ENCODE measurements at places on chromosomes 3 and 15.
A peak's percentile ranks its signal among the peaks of the same experiment; 100 is the strongest.

GRCh38 chr3:160707187-160707794 is 30.3 kb downstream of the ARL14 start:
- DNase-seq: no peak

DNA sequence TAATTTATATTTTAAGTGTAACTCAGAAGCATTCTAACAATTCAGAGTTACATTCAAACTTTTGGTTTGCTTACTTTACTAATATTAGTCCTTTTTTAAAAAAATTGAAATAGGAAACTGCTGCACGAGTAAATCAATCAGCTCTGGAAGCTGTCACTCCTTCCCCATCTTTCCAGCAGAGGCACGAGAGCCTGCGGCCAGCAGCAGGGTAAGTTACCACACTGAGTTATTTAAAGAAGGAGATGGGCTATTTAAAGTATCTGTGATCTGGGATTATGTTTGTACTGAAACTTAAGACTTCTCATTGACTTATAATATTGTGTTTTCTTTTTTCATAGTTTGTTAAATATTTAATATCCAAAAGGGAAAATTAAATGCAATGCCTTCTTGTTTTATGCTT is 29.3 kb downstream of the APPL1 start:
- no peak for DNase-seq

DNA sequence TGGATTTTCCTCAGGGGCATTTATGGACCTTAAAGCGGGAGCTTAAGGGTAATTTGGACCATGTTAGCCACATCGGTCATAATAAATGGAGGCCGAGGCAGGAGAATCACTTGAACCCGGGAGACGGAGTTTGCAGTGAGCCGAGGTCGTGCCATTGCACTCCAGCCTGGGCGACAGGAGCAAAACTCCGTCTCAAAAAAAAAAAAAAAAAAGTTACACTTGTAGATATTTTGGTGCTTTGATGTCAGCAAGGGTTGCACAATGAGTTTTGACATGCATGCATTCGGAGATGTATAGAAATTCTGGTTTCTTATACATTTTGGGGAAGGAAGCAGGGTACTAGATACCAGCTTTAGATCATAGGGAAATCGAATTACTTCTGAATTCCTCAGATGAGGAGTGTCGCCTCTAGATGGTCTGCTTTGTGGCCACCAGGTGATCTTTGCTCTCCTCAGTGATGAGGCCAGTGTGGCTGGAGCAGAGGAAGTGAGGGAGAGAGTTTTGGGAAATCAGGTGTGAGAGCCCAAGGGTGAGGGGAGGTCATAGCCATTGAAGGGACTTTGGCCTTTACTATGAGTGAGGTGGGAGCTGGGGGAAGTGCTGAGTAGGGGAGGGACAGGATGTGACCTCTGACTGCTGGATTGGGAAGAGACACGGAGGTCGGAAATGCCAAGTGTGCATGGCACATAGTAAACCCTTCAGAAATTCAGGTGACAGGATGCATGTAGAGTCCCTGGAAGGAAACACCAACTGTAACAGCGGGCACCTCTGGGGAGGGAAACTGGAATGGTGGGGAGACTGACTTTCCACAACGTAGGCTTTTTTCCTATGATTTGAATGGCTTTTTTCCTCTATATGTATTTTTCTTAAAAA is 8.4 kb upstream of the RBSN start:
- no peak for DNase-seq

DNA sequence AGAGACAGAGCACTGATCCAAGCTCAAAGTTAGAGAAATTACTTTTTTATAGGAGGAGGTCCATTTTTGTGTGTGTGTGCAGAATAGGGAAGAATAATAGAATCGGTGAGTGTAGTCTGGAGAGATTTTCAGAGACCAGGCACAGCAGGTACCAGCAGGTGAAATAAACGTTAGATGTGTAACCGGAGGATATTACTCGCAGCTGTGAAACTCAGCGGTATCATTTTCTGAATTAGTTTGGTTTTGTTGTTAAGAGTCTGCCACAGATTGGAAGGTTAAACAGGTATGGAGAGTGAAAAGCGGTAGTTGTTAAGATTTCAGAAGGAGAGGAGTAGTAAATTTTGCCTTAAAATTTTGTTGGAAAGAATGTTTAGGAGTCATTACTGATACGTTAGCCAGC is 69.9 kb downstream of the RGMA start:
- no peak for DNase-seq

- DNase-seq: no peak
Observed at GRCh38 chr3:97417-98258, 98.9 kb upstream of the CHL1 start.

GRCh38 chr3:112500621-112501020 is 1.3 kb upstream of the BTLA start:
- DNase-seq: no peak

DNA sequence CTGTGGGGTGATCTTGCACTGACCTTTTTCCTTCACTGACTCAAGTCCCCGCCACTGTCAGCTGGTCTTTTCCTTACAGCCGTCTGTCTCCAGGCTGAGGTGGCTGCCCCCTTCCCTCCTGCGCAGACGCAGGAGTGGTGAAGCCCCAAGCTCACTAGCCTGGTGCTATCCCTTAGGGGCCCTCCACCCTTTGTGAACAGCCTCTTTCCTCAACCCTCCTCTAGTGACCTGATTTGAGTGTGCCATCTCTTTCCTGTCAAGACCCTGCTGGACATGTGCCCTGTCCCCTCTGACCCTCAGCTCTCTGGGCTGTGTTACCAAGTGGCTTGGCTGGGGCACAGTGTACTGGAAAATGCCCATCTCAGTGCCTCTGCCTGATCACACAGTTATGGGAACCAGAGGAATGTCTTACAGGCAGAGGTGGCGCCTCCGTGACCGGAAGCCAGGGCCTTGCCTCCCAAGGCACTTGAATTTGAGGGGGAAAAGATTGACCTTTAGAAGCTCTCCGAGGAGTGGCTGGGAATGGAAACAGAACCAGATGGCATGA is 8.7 kb downstream of the KBTBD13 start:
- no peak for DNase-seq

DNA sequence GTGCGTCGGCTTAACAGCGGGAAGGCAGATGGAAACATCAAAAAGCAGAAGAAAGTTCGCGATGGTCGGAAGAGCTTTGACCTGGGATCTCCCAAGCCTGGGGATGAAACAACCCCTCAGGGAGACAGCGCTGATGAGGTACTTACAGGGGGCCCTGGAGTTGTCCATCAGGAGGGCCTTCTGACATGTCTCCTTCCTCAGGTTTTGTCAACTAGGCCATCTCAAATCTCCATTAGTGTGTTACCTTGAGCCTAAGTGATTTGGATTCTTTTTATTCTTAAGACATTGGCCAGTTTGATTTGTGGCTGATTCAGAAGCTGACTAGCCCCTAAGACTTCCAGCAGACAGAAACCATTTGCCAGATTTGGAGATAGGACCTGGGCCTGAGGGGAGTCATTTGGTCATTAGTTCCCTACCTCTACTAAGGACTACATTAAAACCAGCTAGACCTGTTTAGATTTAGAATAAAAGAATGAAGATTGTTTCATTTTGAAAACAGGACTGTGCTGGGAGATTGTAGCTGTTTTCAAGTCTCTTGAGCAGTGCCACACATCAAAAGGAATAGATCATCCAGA is 97.6 kb upstream of the UMPS start:
- DNase-seq: no peak

DNA sequence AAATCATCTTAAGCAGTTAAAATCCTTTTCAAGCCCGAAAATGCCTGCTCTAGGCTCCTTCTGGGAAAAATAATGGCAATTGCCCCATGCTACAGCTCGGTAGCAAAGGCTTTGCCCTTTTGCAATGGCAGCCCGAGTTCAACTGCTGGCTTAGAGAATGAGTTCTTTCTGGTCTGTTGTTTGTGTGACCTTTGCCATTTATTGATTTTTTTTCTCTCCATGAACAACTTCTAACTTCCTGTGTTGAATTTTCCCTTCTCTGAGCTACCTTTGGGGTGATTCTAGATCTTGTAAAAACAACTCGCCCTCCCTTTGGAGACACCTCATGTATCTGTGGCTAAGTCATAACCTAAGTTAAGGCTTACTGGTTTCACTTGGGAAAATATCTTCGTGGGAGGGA is 139.3 kb downstream of the PLCH1 start:
- DNase-seq: no peak

DNA sequence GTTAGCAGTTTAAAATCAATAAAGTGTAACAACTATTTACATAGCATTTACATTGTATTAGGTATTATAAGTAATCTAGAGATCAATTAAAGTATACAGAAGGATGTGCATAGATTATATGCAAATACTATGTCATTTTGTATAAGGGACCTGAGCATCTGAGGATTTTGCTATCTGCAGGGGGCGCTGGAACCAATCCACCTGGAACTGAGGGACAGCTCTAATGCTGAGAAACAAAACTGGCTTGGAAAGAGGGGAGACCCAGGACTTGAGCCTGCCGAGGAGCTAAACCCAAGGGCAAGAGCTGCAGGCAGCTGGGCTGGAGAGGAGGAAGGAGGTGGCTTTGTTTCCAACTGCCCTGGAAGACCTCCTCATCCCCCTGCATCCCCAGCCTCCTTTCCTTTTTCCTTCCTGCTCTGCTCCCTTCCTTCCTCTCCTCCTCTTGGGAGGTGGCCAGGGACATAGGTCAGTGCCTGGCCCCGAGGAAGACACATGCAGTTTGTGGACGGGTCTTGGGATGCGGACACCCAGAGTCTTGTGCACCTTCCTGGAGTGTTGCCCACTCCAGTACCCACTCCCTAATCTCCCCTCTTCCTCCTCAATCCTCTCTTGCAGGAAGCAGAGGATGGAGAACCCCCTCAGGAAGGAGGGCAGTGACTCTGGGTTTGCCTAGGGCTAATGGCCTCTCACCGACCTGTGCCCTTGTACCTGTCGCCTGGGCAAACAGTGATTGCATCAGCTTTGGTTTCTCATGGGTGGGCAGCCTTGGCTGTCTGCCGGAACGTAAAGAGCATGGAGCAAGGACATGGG is 825 bp upstream of the RTP3 start:
- peak; percentile 36 for DNase-seq

GRCh38 chr3:195597848-195598247 is 14.1 kb upstream of the APOD start:
- no peak for DNase-seq
